NCI-H1436 (cell line): ENCODE measurements at places on chromosomes 3 and 15.

GRCh38 chr3:47512416-47513124 is 942 bp downstream of the ELP6 start:
- DNase-seq = no peak

GRCh38 chr15:60975952-60976351 is 253.2 kb downstream of the RORA start:
- DNase-seq = no peak

DNA sequence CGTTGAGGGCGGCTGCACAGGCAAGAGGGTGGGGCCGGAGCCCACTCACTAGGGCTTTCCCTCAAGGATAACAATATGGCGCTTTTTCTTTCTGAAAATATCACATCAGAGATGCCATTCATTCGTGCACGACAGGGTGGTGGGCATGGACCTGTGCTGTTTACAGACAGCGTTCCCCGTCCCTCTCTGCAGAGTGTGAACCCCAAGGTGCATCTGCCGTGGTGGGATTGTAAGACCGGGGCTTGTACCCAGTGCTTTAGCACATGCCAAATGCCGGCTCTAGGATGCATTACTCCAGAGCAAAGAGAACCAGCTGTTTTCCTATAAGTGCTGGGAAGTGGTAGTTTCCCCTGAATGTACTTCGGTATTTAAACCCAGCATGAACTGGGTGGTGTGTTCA is 37.0 kb downstream of the CHDH start:
- DNase-seq = no peak

GRCh38 chr15:81113861-81114291 is 20.2 kb upstream of the CFAP161 start:
- DNase-seq = no peak

DNA sequence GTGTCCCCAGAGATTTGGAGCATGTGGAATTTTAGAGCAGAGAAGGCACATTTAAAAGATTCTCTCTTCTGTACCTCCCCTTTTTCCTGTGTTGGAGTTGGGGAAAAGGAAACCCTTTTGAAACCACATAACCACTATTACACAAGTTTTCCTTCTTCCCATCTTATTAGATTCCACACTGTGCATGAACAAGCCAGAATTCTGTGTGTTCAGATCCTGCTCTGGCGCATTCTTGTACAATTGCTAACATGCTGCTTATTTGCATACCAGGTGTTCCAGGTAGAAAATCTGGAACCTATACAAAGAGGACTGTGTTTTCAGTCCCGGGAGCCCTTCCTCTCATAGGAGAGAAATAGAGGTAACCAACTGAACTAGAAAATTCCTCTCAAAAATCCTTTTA is 2.6 kb upstream of the CIB2 start:
- no peak for DNase-seq

DNA sequence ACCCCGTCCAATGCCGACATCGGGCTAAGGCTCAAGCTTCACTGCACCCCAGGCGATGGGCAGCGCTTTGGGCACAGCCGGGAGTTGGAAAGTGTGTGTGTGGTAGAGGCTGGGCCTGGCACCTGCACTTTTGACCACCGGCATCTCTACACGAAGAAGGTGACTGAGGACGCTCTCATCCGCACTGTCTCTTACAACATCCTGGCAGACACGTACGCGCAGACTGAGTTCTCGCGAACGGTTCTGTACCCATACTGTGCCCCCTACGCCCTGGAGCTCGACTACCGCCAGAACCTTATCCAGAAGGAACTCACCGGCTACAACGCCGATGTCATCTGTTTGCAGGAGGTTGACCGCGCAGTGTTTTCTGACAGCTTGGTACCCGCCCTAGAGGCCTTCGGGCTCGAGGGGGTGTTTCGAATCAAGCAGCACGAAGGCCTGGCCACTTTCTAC is 1.0 kb downstream of the PDE12 start:
- DNase-seq = no peak

DNA sequence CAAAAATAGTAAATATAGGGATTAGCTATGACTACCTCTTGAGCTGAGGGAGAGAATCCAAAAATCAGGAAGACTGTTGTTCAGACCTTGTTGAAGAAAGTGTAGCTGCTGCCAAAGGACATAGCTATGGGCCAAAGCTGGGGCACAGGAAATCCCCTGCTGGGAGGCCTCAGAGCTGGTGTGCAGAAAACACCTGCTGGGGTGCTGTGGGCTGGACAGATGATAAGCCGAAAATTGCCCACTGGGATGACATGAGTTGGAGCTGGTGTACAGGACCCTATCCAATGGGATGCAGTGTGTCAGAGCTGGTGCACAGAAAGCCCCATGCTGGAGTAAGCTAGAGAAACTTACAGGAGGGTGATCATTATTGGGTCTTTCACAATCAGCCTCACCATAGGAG is 121.9 kb downstream of the NEO1 start:
- no peak for DNase-seq

DNA sequence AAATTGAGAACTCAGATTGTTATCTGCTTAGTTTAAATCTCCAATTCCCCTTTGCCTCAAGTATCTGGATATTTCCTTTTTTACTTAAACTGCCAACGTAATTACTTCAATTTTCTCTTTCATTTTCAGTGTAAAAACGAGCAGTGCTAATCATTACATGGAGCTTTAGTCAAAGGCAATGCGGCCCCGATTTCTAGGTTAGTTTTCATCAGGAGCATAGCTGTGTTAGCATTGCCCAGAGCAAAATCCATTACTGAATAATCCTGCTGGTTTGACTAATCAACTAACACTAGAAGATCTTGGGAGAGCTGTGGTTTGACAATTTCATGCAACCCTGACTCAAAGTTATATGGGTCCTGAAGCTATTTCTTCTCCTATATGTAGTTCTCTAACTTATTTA is 46.2 kb downstream of the ZPLD1 start:
- no peak for DNase-seq

GRCh38 chr3:186882881-186883685 is 40.6 kb downstream of the ADIPOQ start:
- DNase-seq = no peak

- DNase-seq = no peak
Observed at GRCh38 chr3:100136921-100137320, 22.6 kb upstream of the FILIP1L start.

DNA sequence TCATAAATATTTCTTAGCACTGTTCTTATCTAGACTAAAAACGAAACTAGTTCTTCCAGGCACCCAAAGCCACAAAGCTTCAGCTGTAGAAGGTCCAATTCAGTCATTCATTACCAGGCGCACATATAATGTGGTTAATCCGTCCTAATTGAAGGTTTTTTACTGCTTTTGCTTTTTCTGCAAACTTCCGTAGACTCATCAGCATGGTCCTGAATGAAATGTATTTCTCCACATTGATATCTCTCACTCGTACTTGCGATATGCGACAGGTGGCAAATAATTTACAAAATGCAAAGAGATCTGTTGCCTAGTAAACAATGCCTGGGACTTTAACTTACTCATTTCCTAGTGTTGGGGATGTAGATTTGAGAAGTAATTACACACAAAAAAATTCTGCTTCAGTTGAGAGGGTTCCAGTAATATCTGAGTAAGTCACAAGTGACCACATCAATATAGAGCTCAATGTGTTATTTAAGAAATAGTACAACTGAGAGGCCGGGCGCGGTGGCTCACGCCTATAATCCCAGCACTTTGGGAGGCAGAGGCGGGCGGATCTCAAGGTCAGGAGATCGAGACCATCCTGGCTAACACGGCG is 75.0 kb upstream of the MBNL1 start:
- no peak for DNase-seq

DNA sequence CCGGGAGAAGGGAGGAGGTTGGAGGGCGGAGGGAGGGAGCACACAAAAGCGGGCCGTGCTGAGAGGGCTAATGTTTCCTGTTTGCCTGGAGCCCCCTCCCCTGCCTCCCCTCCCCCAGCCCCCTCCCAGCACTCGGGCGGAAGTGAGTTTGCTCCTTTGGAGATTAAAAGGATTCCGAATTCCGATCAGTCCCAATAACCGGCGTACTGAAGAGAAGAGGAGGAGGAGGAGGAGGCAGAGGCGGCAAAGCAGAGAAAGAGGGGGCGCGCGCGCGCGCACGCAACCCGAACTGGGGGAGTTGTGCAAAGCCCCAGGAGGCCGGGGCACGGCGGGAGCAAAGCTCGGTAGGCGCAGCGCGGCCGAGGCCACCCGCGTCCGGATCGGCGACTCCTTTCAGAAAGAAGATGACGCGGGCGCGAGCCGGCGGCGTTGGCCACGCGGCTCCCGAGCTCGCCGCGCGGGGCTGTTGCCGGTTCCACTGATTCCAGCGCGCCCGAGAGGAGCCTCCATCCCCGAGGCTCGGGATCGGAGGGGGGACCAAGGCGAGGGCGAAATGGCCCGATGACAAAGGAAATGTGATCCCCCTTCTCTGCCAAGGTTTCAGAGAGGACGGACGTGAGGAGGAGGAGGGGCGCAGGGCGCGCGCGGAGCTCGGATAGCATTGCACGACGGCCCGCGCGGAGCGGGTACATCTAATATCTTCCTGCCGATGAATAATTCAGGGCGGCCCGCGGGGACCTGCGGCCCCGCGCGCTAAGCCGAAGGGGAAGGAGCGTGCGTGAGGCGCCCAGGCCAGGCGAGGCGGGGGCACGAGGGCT is 1.1 kb upstream of the TRIM71 start:
- no peak for DNase-seq

GRCh38 chr15:89648106-89649012 is 6.9 kb downstream of the KIF7 start:
- DNase-seq = no peak

- DNase-seq = no peak
Observed at GRCh38 chr3:196159952-196160804, 51.0 kb downstream of the ZDHHC19 start.

GRCh38 chr3:132346841-132347736 is 29.9 kb downstream of the ACP3 start:
- DNase-seq = no peak

- DNase-seq = no peak
Observed at GRCh38 chr3:77648214-77648613, 608.3 kb downstream of the ROBO2 start.
